Vagina (tissue), 2 donors: ENCODE measurements at places on chromosomes 1 and 21. TPM values are rescaled to one million over a fixed set of nuclear protein-coding genes. Genes with fewer than 3 reads are reported as not detected.

DNA sequence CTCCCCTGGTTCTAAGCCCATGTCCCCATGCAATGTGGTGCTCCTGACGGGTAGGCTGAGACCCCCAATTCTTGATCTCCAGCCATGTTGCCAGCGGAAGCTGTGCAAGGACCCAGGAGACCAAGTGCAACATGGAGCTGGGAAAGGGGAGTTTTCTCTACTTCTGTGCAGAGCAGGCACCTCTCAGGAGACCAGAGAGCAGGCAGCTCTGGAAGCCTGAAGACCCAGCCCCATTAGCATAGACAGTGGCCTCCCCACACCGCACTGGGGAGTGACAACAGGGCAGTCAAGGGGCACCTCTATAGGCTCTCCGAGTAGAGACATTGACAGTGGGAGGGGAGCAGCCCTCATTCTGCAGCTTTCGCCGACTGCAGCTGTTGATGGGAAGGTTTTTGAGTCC is 410.2 kb downstream of the MATN1 start:
- DNase-seq, result peak; percentile 77

- no peak for DNase-seq
Measured at GRCh38 chr1:109241344-109241743, 8.0 kb upstream of the CELSR2 start.

- no peak for DNase-seq
Measured at GRCh38 chr1:37308031-37308960, 166.1 kb upstream of the ZC3H12A start.

C1orf167 gene
- not detected for total RNA-seq
